ENCODE measurements at places on chromosomes 11 and 22.

- no peak for DNase-seq
Measured at GRCh38 chr11:88511006-88511405, 173.5 kb upstream of the CTSC start.

DNA sequence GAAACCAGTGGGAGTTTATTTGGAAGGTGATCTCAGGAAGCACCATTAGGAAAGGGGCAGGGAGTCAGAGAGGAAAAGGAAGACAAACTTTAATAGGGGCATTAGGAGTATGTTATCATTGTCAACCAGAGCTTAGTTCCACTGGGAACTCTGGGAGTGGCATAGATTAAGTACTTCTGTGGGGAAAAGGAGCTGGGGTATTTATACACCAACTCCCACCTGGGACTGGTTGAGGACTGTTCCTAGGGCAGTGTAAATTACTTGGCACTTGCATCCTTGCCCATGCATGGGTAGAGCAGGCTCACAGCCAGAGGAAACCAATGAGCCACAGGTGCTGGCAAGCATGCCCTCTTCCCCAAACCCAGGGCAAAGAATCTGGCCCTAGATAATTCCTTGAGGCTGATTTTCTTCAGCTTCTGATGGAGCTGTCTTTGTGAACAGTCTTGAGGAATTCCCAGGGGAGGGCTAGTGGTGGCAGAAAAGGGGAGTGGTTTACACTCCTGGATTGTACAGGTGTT, 541.2 kb downstream of the MIAT start:
- DNase-seq, result no peak

GRCh38 chr22:21102659-21103267, 57.0 kb downstream of the LRRC74B start:
- no peak for DNase-seq

GRCh38 chr11:537622-538430, 499 bp downstream of the LRRC56 start:
- DNase-seq, result no peak

DNA sequence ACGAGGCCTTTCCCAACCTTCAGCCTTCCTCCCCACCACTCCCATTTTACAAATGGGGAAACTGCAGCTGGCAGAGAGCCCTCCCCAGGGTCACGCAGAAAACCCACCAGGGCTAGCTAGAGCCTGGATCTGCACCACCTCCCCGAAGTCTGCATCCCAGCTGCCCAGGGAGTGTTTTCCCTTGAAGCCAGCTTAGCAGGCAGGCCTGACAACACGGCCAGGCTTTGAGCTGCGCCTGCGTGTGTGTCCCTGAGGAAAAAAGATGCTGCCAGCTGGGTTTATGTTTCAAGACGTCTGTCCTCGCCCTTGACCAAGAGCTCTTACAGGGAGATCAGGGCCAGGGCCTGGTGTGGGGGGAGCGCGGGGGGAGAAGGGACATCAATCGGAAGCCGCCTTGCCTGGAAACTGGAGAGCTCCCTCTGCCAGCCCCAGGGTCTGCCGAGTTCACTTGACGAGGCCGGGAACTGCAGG, 20.3 kb downstream of the WNT11 start:
- no peak for DNase-seq

- peak; percentile 19 for DNase-seq
Measured at GRCh38 chr22:35921777-35922176, 106.8 kb downstream of the RBFOX2 start.

- DNase-seq, result no peak
Measured at GRCh38 chr11:46413760-46414465, 22.3 kb upstream of the CHRM4 start.

- no peak for DNase-seq
Measured at GRCh38 chr11:1399386-1400316, 9.9 kb downstream of the BRSK2 start.

GRCh38 chr22:31948002-31948401, 3.7 kb downstream of the YWHAH start:
- no peak for DNase-seq

- no peak for DNase-seq
Measured at GRCh38 chr11:131468565-131468964, 98.2 kb downstream of the NTM start.

- DNase-seq, result no peak
Measured at GRCh38 chr11:107648242-107648641, 57.3 kb downstream of the ELMOD1 start.

DNA sequence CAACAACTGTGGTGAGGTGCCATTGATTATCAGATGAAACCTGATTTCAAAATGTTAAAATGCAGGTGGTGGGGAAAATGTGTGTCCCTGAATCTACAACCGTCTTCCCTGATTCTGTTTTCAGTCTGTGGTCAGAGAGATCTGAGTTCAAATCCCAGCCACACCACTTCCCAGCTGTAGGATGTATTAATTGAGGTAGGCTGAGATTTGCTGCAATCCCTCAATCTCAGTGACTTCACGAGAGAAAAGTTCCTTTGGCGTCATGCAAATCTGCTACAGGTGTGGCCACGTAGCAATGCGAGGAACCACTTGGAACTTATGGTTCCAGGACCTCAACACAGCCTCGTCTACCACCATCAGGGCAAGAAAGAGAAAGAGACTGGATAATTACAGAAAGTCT, 56.2 kb downstream of the BCL2L13 start:
- DNase-seq, result no peak

DNA sequence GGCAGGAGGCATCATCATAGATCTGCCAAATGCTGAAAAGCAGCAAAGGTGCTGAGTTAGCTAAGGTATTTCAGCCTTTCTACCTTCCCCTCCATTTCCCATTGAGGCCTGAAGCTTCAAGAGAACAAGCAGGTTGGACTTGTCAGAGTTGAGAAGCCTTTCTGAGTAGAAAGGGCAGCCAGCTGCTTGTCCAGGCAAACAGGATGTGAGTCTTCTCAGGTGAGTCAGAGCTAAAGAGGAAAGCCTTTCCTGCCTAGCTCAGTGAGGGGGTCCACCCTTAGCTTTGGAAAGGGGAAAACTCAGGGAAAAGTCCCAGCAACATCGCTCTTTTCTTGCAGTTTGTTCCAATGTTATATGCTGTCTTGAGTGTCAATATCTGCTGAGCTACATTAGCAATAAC, 13.2 kb upstream of the MPZL2 start:
- DNase-seq, result no peak
